ENCODE measurements at places on chromosomes 1 and 21.

DNA sequence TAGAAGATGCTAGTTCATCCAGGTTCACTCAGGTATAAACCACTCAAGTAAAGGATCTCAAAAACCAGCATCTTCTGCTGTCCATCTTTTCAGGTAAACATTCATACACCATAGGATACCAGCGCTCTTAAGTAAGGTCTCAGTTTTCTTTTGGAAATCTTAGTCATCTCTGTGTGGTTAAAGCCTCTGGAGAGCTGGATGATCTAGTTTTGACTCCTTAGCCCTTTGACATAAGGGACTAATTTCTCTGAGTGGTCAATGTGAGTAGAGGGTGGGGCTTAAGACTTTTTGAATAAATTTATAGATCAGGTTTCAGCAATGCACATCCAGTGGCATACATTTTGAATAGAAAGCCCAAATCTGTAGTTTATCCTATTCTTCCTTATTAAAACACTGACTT lies 92.3 kb downstream of the CTH start:
- DNase-seq, result no peak

DNA sequence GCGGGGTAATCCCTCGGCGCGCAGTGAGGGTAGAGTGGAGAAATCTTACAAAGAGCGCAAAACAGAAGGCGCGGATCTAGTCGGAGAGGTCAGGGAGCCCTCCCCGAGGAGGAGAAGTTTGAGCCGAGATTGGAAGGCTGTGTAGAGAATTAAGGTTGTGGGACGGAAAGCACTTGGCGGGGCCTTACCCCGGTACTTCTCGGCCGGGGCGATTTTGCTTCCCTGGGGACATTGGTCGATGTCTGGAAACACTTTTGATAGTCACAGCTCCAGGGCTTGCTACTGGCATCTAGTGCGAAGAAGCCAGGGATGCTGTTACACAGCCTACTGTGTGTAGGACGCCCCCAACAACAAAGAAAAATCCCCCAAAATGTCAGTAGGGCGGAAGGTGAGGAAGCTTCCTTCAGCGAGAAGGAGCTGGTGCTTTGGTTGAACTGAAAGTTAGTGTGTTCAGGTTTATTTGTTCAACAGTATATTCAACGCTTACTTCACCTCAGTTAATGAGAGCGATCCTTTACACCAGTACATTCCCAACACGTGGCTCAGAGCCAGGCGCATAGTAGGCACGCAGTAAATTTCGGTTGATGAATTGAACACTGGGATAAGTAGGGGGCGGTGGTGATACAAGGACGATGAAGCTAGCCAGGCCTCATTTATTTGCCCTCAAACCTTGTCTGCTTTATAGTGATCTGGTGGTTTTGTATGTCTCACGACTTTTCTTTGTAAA lies 807 bp downstream of the CEP85 start:
- no peak for DNase-seq

DNA sequence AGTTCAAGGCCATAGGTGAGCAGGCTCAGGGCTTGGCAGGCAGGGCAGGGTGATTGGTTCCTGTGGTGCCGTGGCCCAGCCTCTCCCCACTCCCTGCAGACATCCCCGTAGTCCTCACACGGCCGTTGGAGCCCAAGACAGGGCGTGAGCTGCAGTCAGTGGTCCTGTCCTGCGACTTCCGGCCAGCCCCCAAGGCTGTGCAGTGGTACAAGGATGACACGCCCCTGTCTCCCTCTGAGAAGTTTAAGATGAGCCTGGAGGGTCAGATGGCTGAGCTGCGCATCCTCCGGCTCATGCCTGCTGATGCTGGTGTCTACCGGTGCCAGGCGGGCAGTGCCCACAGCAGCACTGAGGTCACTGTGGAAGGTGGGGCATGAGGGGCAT lies 71.9 kb downstream of the OBSCN start:
- no peak for DNase-seq

DNA sequence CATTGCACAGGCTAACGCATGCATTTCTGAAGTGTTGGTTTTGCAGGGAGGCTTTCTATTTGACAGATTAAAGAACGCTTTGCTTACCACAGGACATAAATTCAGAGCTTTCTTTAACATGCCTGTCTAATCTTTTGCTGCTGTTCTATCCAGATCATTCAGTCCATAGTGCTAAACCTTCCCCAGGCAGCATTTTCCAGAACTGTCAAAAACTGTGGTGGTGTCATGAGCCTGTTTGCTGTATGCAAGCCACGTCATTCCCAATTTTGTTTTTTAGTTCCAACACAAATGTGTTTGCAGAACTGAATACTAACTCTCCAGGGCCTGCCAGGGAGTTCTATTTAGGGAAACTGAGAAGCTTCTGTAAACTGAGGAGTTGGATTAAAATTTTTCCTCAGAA lies 390.5 kb upstream of the LYPLAL1 start:
- no peak for DNase-seq

- no peak for DNase-seq
These were observed 801 bp downstream of the RPS6KC1 start for GRCh38 chr1:213051881-213052202.

GRCh38 chr1:84997667-84998600 lies 1.0 kb upstream of the MCOLN2 start:
- DNase-seq, result no peak

DNA sequence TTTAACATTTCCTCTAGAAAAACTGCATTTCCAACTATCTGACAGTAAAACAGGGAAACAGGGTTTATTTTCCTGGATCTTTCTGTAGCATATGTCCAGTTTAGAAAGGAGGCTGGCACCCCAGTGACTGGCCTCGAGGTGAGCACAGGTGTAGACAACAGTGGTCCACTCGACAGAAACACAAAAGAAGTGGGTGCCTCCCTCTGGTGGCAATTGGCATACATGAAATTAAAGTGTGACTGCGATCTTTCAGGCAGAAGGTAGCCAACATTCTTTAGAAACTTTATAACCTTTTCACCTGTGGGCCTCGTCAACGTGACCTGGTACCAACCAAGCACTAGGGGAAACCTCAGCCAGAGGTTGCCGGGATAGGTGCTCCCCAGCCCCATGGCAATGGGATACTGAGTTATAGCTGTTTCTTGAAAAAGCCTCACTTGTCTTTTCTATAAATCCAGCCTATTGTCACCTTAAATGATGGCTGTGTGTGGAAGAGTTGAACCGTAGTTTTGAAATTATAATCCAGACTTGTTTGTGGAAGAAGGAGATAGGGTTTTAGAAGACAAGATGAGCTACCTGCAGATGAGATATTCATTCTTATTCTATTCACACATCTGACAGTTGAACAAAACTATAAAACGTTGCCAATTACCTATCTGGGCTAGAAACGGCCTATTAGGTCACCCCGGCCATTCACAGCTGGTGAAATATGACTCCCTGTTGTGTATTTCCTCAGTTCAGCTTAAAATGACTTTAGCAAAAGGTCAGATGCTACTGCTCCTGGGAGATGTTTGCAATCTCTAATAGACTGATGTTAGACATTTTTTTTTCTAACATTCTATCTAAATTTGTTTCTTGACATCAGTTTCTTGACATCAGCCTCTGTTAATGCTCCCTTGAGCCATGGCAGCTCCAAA lies 44.3 kb downstream of the PCP4 start:
- no peak for DNase-seq

GRCh38 chr1:225919906-225920305 lies 4.1 kb downstream of the PYCR2 start:
- peak; percentile 32 for DNase-seq

- DNase-seq, result no peak
These were observed 17.2 kb upstream of the PRKAB2 start for GRCh38 chr1:147189514-147189913.

DNA sequence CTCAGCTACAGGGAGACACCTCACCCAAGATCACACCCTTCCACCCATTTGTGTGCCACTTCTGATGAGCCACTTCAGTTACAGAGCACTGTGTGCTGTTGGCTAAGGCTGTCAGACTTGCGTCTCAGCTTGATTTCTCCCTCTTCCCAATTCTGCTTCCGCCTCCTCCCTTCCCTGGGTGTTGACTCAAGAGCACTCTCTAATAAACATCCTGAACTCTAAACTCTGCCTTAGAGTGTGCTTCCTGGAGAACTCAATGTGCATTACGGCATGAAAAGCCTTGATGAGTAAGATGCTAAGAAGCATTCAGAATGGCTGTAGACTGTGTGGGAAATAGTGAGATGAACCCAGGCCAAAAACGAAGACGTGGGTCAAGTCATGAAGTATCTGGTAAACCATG lies 54.9 kb upstream of the S1PR1 start:
- no peak for DNase-seq

DNA sequence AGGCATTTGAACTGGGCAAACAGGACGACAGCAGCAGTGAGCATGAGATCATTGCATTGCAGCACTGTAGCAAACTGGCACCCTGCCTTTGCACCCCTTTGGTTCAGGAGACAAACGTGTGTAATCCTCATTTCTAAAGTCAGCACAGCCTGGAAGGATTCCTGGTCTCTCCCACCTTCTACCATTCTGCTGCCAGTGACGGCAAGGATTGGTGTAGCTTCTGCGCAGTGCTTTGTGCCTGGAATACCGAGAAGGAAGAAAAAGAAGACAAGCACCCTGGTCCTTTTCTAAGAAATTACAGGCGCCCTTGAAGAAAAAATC lies 805.3 kb downstream of the USP25 start:
- no peak for DNase-seq

All from fibroblast of skin of left biceps (primary cell).